ENCODE measurements at places on chromosomes 5 and 9.

DNA sequence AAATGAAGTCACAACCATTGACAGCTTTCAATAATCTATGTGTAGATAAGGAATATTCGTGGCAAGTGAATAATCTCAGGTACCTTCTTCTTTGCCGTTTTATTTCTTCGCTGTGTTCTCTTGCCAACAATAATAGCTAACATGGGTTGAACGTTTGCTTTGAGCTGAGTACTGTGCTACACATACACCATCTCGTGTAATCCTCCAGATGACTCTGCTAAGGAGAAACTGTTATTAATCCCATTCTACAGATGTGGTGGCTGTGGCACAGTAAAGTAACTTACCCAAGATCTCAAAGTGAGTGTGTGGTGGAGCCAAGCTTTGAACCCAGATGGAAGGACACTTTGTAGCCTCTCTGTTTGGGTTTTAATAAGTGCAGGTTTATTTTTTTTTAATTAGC lies 179.7 kb downstream of the C9orf152 start:
- H3K4me1 ChIP-seq = peaks cover 15% of the 10 kb centered on the region
- H3K27ac ChIP-seq = no peak overlapping the region
- DNase-seq = no peak
- H3K36me3 ChIP-seq = no peaks in the 10 kb centered on the region
- H3K27me3 ChIP-seq = no peaks in the 10 kb centered on the region
- no peak overlapping the region for H3K4me3 ChIP-seq

- H3K36me3 ChIP-seq = no peaks in the 10 kb centered on the region
- no peak overlapping the region for H3K4me3 ChIP-seq
- peaks cover 10% of the 10 kb centered on the region for H3K4me1 ChIP-seq
- no peak for DNase-seq
- no peaks in the 10 kb centered on the region for H3K27me3 ChIP-seq
Observed at GRCh38 chr9:106897236-106897635, 34.3 kb downstream of the ZNF462 start.

GRCh38 chr5:73540192-73540591 lies 25.2 kb downstream of the ANKRA2 start:
- H3K4me3 ChIP-seq = no peak overlapping the region
- no peaks in the 10 kb centered on the region for H3K36me3 ChIP-seq

GRCh38 chr5:154285661-154286408 lies 95.3 kb downstream of the GALNT10 start:
- H3K4me3 ChIP-seq = no peak overlapping the region
- peak; percentile 67 for DNase-seq
- H3K27me3 ChIP-seq = no peaks in the 10 kb centered on the region
- H3K27ac ChIP-seq = peak overlapping the region; percentile 73

- H3K27me3 ChIP-seq = no peaks in the 10 kb centered on the region
- H3K4me1 ChIP-seq = no peaks in the 10 kb centered on the region
- no peak overlapping the region for H3K27ac ChIP-seq
- no peak for DNase-seq
- no peak overlapping the region for H3K4me3 ChIP-seq
Observed at GRCh38 chr5:10662661-10663488, 98.2 kb downstream of the DAP start.

GRCh38 chr5:10705747-10706146 lies 55.3 kb downstream of the DAP start:
- H3K27me3 ChIP-seq = no peaks in the 10 kb centered on the region
- DNase-seq = no peak
- H3K4me3 ChIP-seq = no peak overlapping the region
- H3K4me1 ChIP-seq = no peaks in the 10 kb centered on the region
- H3K27ac ChIP-seq = no peak overlapping the region

GRCh38 chr5:100270023-100270771 lies 265.0 kb upstream of the FAM174A start:
- no peak for DNase-seq
- no peaks in the 10 kb centered on the region for H3K36me3 ChIP-seq
- H3K27me3 ChIP-seq = no peaks in the 10 kb centered on the region
- H3K27ac ChIP-seq = no peak overlapping the region
- no peak overlapping the region for H3K4me3 ChIP-seq

DNA sequence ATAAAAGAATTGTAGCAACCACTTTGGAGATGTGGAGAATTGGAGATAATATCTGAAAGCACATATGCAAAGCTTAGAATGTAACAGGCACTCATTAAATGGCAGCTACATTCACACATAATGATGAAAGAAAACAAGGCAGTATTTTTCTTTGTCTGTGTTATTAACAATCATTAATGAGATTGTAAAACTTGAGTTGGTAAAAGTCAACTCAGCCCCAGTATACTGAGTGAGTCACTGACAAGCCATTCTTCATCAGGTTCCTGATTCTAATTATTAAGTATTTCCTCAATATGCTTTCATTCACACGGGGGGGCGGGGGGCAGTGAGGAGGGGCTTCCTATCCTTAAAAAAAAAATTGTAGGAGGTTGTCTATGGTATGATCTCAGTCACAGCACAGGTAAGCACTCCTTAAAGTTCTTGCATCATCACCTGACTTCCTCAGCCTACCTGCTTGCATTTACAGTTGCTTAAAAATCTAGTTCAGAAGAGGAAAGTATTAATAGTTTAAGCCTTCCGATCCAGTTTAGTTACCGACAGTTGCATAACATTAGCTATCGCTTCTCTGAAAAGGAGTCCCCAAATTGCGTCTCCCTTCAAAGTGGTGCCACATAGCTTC lies 379.8 kb downstream of the EFNA5 start:
- H3K27ac ChIP-seq = no peak overlapping the region
- H3K27me3 ChIP-seq = no peaks in the 10 kb centered on the region
- H3K36me3 ChIP-seq = no peaks in the 10 kb centered on the region
- H3K4me1 ChIP-seq = no peaks in the 10 kb centered on the region

GRCh38 chr5:14743601-14744295 lies 79.2 kb downstream of the OTULIN start:
- no peaks in the 10 kb centered on the region for H3K27me3 ChIP-seq
- H3K4me1 ChIP-seq = peaks cover 8% of the 10 kb centered on the region
- no peak for DNase-seq
- H3K4me3 ChIP-seq = no peak overlapping the region

DNA sequence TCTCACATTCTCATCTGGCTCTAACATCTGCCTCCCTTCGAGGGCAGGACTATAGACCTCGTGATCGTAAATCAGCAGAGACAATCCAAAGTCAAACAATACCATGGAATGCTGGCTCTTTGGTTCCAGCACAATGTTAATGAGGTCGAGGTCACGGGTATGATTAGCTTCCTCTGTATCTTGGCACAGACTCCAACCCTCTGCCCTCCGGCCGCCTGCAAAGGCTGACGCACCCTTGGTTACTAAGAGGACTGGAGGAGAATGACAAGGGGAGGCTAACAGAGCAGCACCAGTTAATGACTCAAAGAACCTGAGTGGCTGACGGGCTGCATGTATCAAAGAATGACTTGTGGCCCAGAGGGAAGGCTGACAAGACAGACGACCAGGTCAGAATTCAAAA lies 10.1 kb downstream of the LHFPL2 start:
- peaks cover 1% of the 10 kb centered on the region for H3K36me3 ChIP-seq
- DNase-seq = peak; percentile 84
- H3K4me3 ChIP-seq = no peak overlapping the region

DNA sequence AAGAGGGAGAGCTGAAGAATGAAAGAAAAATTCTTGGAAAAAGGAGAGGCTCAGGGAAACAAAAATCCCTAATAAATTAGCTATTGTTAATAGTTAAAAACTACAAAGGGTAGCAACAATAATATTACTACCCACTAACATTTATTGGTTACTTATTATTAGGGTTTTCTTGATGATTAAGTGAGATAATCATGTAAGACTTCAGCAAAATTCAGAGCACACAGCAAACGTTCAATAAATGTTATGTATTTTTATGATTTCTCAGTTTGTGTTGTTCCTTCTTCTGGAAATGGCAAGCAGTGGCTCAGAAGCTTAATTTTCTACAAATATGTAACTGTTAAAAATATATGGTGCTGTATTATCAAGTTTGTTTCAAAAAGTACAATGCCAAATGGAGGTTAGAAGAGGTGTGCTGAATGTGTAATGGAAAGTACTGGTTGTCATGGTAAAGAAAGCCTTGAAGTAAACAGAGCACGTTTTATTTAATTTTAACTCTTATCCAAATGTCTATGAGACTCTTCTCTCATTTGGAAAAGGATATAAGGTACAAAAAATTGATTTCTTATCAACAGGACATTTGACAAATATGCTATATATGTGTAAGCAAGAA lies 226.0 kb upstream of the ATP10B start:
- DNase-seq = no peak
- no peak overlapping the region for H3K27ac ChIP-seq
- H3K27me3 ChIP-seq = no peaks in the 10 kb centered on the region
- no peaks in the 10 kb centered on the region for H3K4me1 ChIP-seq
- H3K4me3 ChIP-seq = no peak overlapping the region

GRCh38 chr9:8365029-8365428 lies 565.5 kb upstream of the DMAC1 start:
- no peak overlapping the region for H3K27ac ChIP-seq
- H3K27me3 ChIP-seq = no peaks in the 10 kb centered on the region
- DNase-seq = no peak

DNA sequence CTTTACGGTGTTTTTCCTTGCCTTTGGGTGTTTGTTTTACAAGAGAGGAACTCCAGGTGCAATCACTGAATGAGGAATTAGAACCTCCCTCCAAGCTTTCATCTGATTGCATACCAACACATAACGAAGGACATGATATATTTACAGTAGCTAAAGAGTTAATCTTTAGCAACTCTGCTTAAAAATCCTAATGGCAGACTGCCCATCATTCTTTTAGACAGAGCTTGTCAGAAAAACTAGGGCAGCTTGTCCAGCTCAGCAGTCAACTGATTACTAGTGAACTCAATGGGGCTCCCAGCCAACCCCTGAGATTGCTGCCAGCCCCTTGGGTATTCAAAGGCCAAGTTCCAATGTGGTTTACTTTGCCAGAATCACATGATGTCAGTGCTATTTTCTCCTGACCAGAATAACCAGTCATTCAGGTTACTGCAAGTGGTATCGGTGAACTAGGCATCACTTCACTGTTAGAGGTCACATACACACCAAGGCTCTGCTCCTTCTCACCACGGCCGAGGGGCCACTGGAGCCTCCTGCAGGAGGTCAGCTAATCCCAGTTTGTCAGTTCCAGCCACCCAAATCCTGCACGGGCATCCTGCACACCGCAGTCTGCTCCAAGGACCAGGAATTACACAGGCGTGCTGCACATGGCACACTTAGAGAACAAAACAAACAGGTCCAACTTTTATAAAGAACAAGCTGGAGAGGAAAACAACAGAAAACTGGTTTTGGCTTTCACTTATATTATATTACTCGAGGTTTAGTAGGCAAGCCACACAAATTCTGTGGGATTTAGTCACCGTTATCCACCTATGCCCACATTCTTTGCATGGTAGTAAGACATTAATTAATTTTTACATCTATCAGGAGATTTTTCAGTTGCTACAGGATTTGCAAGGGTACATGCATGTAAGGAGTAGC lies 62.5 kb downstream of the NFIB start:
- no peaks in the 10 kb centered on the region for H3K36me3 ChIP-seq
- peaks cover 7% of the 10 kb centered on the region for H3K4me1 ChIP-seq
- no peak overlapping the region for H3K27ac ChIP-seq
- no peak overlapping the region for H3K4me3 ChIP-seq
- no peak for DNase-seq

- H3K4me3 ChIP-seq = no peak overlapping the region
- no peaks in the 10 kb centered on the region for H3K36me3 ChIP-seq
- DNase-seq = no peak
- peaks cover 11% of the 10 kb centered on the region for H3K4me1 ChIP-seq
- H3K27me3 ChIP-seq = no peaks in the 10 kb centered on the region
- H3K27ac ChIP-seq = no peak overlapping the region
Observed at GRCh38 chr9:38675211-38675610, 44.7 kb downstream of the FAM240B start.

DNA sequence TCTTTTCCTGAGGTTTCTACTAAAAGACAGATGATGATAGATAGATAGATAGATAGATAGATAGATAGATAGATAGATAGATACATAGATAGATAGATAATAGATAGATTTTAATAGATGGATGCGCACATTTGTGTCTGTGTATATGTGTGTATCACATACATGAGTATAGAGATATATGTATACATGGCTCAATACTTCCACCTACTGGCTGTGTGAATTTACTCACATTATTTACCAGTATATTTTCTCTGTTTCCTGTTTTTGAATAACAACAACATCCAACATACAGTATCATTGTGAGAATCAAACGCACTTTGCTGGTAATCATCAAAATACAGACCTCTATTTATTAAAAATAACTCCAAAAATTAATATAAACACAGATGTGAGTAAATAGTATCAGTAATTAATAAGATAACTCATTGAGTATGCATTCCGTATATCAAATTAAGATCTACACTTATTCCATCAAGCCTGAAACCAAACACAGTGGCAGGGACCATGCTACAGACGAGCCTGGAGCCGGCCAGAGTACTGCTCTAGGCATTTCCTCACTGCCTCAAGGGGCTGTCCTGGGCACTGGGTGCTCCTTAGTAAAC lies 338.0 kb downstream of the SEMA5A start:
- H3K4me3 ChIP-seq = no peak overlapping the region
- no peaks in the 10 kb centered on the region for H3K4me1 ChIP-seq
- H3K27ac ChIP-seq = no peak overlapping the region
- peak; percentile 55 for DNase-seq
- no peaks in the 10 kb centered on the region for H3K27me3 ChIP-seq

DNA sequence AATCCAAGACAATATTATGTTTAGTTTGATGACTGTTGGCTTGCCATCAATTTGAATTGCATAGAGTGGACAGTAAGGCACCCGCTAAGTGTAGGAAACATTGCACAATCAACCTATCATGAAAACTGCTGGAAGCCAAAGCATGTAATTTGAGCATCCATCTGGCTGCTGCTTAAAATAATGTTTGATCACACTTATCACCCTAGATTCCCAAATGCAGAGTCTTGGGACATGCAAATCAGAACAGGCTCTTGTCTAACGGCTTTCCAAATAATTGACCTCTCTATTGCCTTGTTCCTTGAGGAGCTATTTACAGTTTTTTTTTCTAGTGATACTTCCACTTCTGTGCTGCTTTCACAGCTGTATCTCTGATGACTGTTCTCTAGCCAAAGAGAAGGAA lies 342.1 kb downstream of the PRR16 start:
- no peaks in the 10 kb centered on the region for H3K36me3 ChIP-seq
- H3K4me1 ChIP-seq = no peaks in the 10 kb centered on the region
- no peak overlapping the region for H3K27ac ChIP-seq
- H3K4me3 ChIP-seq = no peak overlapping the region
- peak; percentile 19 for DNase-seq

DNA sequence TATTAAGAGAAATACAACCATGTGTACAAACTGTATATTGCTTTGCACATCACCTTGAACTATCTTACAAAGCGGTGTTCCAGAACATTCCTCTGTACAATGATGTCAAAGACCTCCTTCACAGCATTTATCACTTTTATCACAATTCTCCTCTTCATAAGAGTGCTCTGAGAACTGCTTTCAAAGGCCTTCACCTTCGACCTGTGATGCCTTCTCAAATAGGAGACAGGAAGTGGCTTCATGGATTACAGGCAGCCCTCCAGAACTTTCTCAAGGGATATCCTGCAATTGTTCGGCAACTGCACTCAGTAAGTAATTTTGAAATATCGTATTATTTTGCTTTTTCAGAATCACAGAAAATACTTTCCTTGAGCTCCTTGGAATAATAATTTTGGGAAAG lies 68.0 kb upstream of the IL7R start:
- H3K4me3 ChIP-seq = no peak overlapping the region
- no peak overlapping the region for H3K27ac ChIP-seq
- H3K4me1 ChIP-seq = no peaks in the 10 kb centered on the region
- DNase-seq = no peak
- no peaks in the 10 kb centered on the region for H3K36me3 ChIP-seq

All from cardiac muscle cell (in vitro differentiated cells and primary cell).